ENCODE measurements at places on chromosomes 7 and 10.
A peak's percentile ranks its signal among the peaks of the same experiment; 100 is the strongest.

GRCh38 chr10:117472872-117473271 is 69.7 kb upstream of the EMX2 start:
- DNase-seq, result no peak

DNA sequence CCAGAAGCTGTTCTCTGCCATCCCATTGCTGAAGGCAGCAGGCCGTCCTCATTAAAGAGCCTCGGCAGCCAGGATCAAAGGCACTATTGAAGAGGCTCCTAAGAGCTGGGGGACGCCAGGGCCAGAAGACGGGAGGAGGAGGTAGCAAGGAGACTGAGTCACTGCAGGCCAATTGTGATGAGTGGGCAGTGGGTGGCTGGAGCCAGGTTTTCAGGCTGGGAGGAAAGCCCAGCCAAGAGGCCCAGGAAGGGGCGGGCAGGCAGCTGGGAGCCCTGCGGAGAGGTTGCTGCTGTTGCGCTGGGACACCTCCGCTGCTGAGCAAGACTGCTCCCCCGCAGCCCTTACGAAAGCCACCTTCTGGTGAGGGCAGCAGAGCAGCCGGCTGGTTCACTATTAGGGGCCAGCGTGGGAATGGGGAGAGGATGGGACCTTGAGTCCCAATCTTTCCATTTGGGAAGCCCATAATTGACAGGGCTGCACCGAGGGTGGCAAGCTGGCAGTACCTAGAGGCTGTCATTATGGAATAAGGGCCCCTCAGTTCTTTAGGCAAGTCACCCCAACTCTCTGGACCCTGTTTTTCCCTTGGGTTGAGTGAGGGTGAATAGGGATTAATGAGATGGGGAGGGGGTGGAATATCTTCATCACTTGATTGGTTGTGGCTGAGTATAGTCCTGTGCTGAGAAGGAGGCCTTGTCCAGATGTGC is 48.4 kb downstream of the UNC5B start:
- peak; percentile 83 for DNase-seq

- no peak for DNase-seq
Measured at GRCh38 chr10:86162036-86162435, 204.6 kb downstream of the GRID1 start.

- no peak for DNase-seq
Measured at GRCh38 chr10:73717556-73717955, 19.6 kb upstream of the AGAP5 start.

DNA sequence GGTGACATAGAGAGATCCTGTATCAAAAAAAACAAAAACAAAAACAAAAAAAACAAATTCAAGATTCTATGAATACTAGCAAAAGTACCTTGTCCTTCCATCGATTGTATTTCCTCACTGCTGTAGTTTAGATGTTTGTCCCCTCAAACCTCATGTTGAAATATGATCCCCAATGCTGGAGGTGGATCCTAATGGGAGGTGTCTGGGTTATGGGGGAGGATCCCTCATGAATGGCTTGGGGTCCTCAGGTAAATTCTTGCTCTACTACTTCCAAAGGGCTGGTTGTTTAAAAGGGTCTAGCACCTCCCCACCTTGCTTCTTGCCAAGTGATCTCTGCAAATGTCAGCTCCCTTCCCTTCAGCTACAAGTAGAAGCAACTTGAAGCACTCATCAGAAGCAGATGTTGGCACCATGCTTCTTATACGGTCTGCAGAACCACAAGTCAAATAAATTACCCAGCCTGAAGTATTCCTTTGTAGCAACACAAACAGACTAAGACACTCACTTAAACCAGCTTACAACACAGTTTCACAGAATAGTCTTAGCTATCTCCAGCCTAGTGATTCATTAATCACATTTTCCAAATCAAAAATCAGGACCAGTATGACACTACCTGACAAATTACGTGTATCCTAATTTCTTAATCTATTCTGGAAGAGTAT is 20.7 kb downstream of the ABI1 start:
- DNase-seq, result peak; percentile 82

GRCh38 chr7:35971133-35971891 is 170.5 kb downstream of the SEPTIN7 start:
- no peak for DNase-seq

- peak; percentile 40 for DNase-seq
Measured at GRCh38 chr7:111787741-111788140, 225.4 kb upstream of the IMMP2L start.

DNA sequence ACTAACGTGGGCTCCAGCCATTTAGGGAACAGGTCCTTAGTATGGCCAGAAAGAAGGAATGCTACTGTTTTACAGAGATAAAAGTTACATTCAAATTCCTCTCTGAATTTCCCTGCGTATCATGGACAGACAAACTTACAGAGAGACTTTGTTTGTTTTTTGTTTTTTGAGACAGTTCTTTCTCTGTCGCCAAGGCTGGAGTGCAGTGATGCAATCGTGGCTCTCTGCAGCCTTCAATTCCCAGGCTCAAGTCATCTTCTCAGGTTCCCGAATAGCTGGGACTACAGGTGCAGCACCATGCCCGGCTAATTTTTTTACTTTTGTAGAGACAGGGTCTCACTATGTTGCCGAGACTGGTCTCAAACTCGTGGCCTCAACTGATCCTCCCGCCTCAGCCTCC is 64.5 kb upstream of the MPP7 start:
- no peak for DNase-seq

DNA sequence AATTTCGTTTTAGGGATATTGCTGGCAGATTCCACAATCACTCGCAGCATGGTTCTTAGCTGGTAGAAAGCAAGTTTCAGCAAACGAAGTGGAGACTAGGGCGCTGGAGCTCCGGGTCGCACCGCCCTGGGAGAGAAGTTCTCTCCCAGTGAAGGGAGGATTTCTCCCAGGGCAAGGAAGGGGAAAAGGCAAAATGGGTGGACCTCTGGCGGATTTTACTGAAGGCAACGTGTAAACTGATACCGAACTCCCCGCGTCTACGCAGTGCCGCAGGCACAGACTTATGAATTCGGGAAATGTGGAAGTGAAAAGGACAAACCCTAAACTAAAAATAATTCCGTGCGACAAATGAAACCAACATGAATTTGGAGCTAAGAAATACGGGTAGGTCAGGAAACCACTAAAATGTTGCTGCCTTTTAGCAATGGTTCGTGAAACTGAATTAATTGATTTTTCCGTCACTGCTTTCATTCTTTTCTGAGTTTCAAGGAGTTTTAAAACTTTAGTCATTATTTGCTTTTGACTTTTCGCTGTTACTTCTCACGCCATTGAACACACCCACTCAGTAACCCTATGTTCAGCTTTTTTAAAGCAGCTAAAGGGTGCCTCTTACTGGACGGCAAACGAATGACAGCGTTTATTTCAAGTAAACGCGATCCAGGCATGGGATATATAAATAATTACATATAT is at the start of gene MYOF:
MYOF (minus strand) TSS at position 190 of the 690 bp plus-strand sequence; CDS start at position 50, 140 bp downstream.
- peak; percentile 87 for DNase-seq

DNA sequence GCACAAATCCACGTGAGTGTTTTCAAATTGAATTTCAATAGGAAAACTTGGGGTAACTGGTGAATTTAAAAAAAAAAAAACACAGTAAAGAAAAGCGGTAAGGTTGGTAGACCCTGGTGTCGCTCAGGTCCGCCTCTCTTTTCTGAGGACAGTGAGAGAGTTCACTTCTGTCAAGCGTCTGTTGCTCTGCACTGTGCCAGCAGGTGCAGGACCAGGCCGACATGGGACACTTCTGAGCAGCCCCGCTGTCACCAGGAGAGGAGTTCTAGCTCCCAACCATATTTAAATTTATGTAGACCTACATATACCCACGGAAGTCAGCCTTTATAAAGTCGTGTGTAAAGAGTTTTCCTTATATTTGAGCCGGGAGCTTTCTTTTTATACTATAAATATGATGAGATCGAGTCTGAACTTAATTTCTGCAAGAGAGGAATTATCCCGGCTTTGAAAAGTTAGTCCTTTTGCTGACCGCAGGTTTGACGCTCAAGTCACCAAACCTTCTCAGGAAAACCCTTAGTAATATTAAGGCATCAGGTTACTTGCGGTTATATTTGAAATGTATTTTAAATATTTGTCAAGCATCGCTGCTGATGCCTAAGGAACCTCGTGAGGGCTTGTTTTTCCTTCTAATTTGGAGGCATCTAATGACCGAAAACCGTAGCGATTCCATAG is 531 bp downstream of the IKZF1 start:
- DNase-seq, result no peak

GRCh38 chr7:158414002-158414401 is 173.6 kb downstream of the PTPRN2 start:
- DNase-seq, result no peak

GRCh38 chr7:137592232-137592896 is 248.8 kb upstream of the PTN start:
- DNase-seq, result peak; percentile 81
